Lower leg skin (tissue), 4 donors: ENCODE measurements at places on chromosomes 4 and X. TPM values are rescaled to one million over a fixed set of nuclear protein-coding genes. Genes with fewer than 3 reads are reported as not detected.

- no peak for DNase-seq
Observed at GRCh38 chr4:150714462-150715438, 132.8 kb downstream of the MAB21L2 start.

- DNase-seq: no peak
Observed at GRCh38 chr4:38224850-38225249, 264.7 kb downstream of the PTTG2 start.

DNA sequence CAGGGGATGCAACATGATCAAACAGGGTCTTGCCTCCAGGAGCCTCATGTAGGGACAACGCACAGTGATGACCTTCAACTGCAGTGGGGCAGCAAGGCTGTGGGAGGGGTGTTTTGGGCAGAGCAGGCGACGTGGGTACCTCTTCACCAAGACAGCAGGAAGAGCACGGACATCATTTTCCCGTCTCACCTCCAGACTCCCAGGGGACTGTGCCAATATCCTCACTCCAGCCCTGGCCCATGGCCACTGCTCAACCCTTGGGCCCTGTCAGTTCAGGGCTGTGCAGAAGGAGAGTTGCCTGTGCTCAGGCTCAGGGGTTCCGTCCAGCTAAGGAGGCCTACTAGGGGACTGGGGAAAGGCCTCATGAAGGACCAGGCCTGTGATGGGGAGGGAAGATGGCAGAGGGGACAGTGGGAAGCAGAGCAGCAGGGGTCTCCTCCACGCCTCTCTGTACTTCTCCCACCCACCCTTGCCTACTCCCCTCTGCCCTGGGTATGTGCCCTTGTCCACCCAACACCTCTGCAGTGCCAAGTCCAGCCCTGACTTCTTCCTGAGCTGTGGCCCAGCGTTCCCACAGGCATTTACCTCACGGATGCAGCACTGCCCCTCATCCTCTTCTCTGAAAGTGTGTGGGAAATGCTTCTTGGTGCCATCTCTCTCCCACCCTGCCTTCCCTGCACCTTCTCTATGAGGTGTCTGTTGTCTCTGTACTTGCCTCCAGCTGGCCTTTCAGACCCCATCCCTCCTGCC lies 1.4 kb downstream of the IL9R start:
- no peak for DNase-seq

GRCh38 chr4:137203601-137204000 lies 328.7 kb downstream of the PCDH18 start:
- DNase-seq: no peak

The SPACA5 gene
- not detected for total RNA-seq

The ELF4 gene
- 14.5 TPM for total RNA-seq

- DNase-seq: no peak
Observed at GRCh38 chr4:138789796-138790195, 225.8 kb upstream of the NOCT start.

The GABRB1 gene
- not detected for total RNA-seq

The CYSLTR1 gene
- total RNA-seq: 0.91 TPM
